Activated CD4-positive, alpha-beta T cell treated with anti-CD3 and anti-CD28 coated beads for 48 hours (primary cell): ENCODE measurements at places on chromosomes 7 and 10.

- DNase-seq = no peak
Measured at GRCh38 chr7:135246191-135246825, 12.7 kb downstream of the STRA8 start.

DNA sequence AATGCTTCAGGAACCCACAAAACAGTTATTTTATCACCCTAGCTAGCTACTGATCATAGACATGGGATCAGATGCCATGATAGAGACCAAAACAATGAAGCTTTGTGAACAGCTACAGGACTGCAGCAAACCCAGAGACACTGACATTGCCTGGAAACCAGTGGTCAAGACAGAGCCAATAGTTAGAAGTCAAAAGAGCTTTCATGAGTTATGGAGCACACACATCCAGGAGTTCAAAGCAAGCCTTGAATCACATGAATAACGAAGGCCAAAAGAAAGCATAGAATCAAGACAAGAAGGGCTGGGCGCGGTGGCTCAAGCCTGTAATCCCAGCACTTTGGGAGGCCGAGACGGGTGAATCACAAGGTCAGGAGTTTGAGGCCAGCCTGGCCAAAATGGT is 34.5 kb upstream of the GSAP start:
- no peak for DNase-seq

DNA sequence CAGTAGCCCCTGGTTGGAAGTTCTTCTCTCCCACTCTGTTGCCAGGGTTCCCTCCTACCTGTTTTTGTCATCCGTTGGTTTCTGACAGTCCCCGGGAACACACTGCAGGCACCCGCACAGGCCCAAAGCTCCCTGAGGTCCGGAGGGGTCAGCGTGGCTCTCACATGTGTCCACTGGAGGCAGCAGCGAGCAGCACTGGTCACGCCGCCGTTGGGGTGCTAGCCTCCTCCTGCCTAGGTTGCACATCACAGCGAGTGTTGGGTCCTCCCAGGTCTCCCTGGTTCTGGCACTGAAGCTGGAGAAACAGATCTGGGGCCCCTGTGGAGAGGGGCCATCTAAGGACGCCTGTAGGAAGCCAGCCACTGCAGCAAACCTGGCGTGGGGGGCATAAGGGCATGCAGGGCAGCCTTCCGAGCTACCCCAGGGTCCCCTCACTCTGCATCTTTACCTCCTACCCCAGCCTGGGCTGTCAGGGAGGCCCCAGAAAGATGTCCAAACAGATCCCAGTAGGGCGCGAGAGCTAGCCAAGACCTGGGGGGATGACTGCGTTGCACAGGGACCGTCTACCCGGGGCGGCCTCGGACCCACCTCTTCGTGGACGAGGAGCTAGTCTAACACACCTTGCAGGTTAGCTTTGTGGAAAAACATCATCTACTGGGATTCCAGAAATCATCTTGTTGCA is 28.9 kb downstream of the LRRC27 start:
- DNase-seq = peak; percentile 63

GRCh38 chr10:88728107-88728763 is 22.2 kb downstream of the LIPK start:
- peak; percentile 84 for DNase-seq

DNA sequence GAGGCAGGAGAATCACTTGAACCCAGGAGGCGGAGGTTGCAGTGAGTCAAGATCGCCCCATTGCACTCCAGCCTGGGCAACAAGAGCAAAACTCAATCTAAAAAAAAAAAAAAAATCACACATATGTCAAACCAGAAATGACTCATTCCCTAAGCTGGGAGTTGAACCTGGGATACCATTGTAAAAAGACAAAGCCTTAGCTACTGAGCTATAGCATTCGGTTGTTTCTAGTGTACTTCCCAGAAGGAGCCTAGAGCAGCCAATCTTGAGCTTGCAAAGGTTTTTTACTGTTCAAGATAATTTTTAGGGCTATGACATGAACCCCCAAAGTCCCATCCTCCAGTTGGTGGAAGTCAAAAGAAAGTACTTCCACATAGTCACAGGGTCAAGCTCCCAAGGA is 87.9 kb downstream of the ZNF467 start:
- DNase-seq = no peak

- DNase-seq = no peak
Measured at GRCh38 chr10:4596951-4597350, 229.1 kb upstream of the AKR1E2 start.

DNA sequence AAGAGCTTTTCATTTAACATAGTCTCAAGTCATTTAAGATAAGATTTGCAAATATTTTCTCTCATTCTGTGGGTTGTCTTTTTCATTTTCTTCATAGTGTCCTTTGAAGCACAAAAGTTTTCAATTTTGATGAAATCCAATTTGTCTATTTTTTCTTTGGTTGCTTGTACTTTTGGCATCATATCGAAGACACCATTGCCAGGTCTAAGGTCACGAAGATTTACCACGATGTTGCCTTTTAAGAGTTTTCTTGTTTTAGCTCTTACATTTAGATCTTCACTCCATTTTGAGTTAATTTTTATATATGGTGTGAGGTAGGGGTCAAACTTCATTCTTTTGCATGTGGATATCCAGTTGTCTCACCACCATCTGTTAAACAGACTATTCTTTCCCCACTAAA is 34.7 kb downstream of the TMEM270 start:
- no peak for DNase-seq

- no peak for DNase-seq
Measured at GRCh38 chr7:80054356-80054755, 80.3 kb upstream of the GNAI1 start.

DNA sequence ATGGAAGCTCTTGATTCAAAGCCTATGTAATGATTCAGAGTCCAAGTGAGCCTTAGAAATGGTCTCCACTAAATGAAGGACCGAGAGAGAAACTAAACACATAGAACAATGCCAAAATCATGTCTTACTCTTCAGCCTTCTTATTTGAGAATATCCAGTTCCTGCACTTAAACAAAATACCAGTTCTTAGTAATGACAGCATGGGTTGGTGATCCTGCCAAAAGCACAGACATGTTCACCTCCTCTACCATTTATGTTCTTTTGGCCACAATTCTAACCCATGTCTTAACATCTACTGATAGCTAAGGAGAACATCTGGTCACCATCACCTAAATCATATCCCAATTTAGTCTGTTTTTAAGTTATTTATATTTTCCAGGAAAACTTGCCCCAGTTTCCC is 239.6 kb upstream of the PTN start:
- DNase-seq = no peak

- DNase-seq = no peak
Measured at GRCh38 chr10:98338896-98339295, 70.9 kb upstream of the LOXL4 start.

GRCh38 chr10:103820101-103821062 is 35.0 kb downstream of the SH3PXD2A start:
- no peak for DNase-seq

- no peak for DNase-seq
Measured at GRCh38 chr10:101284101-101284743, 55.0 kb upstream of the LBX1 start.

- peak; percentile 45 for DNase-seq
Measured at GRCh38 chr7:74174606-74175082, 488 bp downstream of the EIF4H start.

- peak; percentile 61 for DNase-seq
Measured at GRCh38 chr10:101066146-101066895, 4.5 kb downstream of the KAZALD1 start.

GRCh38 chr10:121485436-121486139 is 112.7 kb downstream of the FGFR2 start:
- no peak for DNase-seq

DNA sequence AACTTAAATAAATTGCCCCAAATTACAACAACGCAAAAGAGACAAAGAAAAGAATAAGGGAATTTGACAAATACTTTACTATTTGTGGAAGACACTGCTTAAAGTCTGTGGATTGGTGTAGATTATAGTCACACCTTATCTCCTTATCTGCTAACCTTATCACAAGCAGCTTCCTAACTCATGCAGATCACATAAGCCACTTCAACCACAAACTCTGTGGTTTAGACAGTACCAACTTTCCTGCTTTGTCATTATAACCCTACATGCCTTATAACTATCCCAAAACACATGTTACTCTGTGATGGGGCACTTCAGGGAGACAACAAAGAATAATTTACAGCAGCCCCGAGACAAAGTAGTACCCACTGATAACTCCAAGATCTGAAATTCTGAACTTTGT is 41.5 kb upstream of the PPP3CB start:
- DNase-seq = no peak

DNA sequence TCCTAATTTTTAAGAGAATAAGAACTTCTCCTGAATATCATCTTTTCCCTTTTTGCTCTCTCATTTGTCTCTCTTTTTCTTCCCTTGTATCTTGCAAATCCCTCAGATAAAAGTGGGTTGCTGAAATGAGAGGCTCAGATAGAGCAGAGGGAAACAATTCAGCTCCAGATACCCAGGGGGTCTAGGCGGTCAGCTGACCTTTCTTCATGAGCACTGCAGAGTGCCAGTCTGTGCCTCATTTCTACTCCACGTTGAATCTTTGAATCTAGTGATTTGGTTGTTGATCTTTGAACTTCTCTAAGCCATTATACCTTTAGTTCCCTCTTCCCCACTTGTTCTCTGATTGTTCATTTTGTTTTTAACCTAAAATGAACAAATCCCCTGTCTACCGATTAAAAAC is 572.6 kb downstream of the PTPRN2 start:
- no peak for DNase-seq

DNA sequence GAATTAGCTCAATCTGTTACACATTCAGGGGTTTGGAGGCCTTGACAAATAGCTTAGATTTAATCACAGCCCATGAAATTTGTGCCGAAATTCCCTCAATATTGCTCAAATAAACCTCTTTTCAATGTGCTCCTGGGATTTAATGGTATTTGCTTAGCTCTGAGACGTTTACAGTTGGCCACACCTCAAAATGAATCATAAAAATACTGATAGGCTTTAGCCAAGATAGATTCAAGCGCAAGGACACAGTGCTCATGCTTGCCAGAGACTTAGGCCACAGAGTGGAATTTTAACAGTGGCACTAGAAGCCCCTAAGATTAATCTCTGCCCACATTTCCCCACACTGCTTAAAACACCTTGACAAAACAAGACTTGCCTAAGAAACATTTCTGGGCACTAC is 2.3 kb upstream of the SEMA3C start:
- no peak for DNase-seq

DNA sequence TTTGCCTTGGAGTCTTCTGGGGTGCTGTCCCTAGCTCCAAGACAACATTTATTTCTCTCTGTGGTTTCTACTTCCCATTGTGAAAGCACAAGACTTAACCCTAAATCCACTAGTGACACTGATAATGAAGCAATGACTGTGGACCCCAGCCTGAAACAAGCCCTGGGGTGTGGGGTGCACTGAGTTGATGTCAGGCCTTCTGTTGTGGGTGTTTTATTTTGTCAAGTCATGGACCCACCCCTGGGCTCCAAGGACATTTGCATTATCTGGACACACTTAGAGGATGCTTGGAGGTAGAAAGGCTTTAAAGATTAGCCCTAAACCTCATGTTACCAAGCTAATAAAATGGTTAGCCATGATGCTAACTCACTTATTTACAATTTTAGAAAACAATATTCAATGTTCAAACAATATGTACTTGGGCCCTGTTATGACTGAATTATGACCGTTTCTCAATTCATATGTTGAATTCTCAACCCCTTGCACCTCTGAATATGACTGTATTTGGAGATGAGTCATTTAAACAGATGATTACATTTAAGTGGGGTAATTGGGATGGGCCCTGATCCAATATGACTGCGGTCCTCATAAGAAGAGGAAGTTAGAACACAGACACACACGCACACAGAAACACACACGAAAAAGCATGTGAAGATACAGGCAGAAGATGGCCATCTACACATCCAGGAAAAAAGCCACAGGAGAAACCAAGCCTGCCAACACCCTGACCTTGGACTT is 137.2 kb upstream of the IGFBP3 start:
- no peak for DNase-seq

GRCh38 chr10:111129363-111129762 is 52.5 kb downstream of the ADRA2A start:
- DNase-seq = no peak

DNA sequence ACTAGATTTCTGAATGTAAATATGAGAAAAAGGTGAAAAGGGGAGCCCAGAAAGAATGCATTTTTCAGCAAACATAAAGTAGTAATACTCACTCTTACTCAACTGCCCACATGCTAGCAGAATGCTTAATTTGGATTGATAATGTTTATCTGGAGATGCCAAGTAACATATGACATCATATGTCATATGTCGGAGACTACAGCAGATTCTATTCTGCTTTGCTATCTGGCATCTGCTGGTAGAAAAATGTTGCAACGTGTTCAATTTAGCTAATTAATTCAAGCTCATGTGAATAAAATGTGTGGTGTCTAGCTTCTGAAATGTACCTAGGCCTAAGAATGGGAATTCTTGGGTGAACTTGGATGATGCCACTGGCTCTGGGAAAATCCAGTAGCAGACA is 4.5 kb downstream of the BBIP1 start:
- no peak for DNase-seq

- DNase-seq = no peak
Measured at GRCh38 chr10:124906551-124907001, 35.3 kb upstream of the ZRANB1 start.

DNA sequence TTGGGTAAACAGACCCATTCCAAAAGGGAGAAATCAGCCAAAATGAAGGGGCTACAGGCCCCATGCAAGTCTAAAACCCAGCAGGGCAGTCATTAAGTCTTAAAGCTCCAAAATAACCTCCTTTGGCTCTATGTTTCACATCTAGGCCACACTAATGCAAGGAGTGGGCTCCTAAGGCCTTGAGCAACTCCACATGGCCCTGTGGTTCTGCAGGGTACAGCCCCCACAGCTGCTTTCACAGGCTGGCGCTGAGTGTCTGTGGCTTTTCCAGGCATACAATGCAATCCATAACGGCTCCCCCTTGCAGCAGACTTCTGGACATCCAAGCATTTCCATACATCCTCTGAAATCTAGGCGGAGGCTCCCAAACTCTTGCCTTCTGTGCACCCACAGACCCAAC is 9.0 kb downstream of the TMEM243 start:
- no peak for DNase-seq

DNA sequence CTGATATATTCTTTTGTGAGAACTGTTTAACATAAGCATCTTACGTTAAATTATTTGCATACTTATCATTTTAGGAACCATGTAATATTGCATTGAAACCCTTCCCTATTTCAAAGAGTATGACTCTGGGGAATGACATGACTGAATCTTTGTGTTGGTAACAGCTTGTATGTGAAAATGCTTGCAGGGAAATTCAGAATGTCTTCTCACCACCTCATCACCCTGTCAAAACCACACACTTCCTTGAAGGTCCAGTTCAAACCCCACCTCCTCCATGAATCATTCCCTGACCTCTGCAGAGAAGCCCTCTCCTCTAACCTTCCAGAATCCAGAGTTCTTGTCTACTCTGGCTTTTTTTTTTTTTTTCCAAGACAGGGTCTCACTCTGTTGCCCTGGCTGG is 26.3 kb upstream of the NKX2-3 start:
- DNase-seq = no peak

- no peak for DNase-seq
Measured at GRCh38 chr7:101690061-101690460, 61.0 kb upstream of the MYL10 start.

GRCh38 chr10:4982764-4983226 is 19.6 kb downstream of the AKR1C1 start:
- DNase-seq = no peak

- DNase-seq = no peak
Measured at GRCh38 chr10:110379831-110380230, 75.1 kb upstream of the SMNDC1 start.

- no peak for DNase-seq
Measured at GRCh38 chr7:111356941-111357340, 205.4 kb downstream of the IMMP2L start.

GRCh38 chr7:141731476-141732149 is 6.5 kb upstream of the SSBP1 start:
- DNase-seq = no peak

GRCh38 chr10:95793401-95794045 is 37.6 kb downstream of the ENTPD1 start:
- no peak for DNase-seq
